ENCODE measurements at places on chromosomes 2 and 18.

- DNase-seq = no peak
Measured at GRCh38 chr2:146992057-146992456, 852.8 kb upstream of the ACVR2A start.

- DNase-seq = no peak
Measured at GRCh38 chr2:67825476-67825875, 237.3 kb downstream of the C1D start.

DNA sequence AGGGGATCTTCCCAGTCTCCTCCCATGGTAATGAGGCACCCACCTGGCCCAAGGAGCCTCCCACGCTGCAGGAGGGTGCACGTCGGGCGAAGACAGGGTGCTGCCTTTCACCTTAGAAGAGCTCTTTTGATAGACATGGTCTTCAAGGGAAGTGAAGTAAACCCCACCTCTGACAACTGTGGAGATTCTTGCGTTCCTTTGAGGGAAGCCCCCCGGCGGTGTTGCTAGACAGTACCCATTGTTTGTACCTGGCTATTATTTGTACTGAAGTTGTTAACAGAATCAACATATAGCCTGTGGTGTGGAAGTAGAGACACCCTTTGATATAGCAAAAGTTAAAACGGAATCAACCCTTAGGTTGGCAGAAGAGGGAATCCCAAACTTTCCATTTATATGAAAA lies 648.0 kb downstream of the GALR1 start:
- no peak for DNase-seq

DNA sequence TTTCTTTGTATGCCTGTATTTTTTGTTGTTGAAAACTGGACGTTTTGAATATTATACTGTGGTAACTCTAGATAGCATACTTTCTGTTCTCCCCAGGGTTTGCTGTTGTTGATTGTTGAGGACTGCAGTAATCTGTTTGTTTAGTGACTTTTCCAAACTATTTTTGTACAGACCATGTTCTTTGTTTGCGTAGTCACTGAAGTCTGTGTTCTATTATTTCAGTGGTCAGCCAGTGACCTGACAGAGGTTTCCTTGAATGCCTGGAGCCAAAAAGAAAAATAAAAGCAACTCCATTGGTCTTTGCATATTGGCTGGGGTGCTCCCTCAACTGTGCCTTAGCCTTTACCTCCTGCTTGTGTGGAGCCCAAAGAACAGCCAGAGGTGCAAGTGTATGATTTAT lies 42.7 kb upstream of the PHLPP1 start:
- DNase-seq = no peak

GRCh38 chr2:124602759-124603158 lies 577.7 kb downstream of the CNTNAP5 start:
- DNase-seq = no peak

- no peak for DNase-seq
Measured at GRCh38 chr2:213751446-213751845, 467.2 kb downstream of the SPAG16 start.

DNA sequence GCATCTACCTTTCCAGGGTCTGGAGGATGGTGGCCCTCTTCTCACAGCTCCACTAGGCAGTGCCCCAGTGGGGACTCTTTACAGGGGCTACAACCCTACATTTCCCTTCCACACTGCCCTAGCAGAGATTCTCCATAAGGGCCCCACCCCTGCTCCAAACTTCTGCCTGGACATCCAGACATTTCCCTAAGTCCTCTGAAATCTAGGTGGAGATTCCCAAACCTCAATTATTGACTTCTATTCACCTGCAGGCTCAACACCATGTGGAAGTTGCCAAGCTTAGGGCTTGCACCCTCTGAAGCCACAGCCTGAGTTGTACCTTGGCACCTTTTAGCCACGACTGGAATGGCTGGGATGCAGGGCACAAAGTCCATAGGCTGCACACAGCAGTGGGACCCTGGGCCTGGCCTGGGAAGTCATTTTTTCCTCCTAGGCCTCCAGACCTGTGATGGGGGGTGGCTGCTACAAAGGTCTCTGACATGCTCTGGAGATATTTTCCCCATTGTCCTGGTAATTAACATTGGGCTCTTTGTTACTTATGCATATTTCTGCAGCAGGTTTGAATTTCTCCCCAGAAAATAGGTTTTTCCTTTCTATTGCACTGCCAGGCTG lies 53.7 kb upstream of the ST3GAL5 start:
- no peak for DNase-seq

GRCh38 chr2:10477443-10478297 lies 29.5 kb upstream of the ODC1 start:
- no peak for DNase-seq

DNA sequence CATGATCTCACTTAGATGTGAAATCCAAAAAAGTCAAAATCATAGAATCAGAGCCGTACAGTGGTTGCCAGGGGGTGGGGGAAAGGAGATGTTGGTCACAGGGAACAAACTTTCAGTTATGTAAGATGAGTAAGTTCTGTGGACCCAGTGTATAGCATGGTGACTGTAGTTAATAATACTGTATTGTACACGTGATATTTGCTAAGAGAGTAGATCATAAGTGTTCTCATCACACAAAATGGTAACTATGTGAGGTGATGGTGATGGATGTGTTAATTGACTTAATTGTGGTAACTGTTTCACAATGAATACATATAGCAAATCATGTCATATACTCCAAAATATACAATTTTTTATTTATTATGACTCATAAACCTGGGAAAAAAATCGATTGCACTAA lies 202.1 kb upstream of the SMAD7 start:
- DNase-seq = no peak

DNA sequence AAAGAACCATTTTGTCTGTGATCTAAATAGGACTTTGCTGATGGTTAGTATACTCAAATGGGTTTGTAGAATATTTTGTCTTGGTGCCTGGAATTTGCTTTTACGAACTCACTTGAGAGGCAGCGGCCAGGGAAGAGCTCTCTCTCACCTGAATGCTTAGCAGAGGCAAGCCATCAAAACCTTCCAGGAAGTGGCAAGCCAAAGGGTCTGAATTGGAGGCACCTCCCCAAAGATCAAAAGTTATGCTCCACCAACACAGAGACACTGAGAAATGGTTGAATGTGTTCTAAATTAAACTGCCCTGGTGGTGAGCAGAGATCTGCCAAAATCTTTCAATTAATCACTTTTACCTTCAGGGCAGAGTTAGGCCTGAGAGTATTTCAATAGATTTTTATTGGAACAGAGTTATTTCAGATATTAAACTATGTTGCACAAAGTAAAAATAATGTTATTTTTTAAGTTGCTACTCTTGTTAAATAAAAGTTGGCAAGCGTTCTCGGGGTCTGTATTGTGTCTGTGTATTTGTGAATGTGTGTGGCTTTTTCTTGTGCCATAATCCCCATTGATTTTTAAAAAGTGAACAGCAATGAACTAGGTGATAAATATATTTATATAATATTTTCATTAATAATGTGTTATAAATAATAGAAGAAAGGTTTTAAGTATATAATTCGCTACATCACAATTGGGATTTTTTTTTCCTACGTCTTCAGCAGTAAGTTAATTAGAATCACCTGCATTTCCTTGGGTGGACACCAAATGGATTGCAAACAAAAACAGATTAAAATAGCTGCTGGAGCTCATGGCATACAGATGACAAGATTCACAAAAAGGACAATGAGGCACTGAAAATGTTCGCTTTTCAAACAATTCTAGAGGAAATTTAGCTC lies 416.1 kb downstream of the ARHGAP15 start:
- DNase-seq = no peak

DNA sequence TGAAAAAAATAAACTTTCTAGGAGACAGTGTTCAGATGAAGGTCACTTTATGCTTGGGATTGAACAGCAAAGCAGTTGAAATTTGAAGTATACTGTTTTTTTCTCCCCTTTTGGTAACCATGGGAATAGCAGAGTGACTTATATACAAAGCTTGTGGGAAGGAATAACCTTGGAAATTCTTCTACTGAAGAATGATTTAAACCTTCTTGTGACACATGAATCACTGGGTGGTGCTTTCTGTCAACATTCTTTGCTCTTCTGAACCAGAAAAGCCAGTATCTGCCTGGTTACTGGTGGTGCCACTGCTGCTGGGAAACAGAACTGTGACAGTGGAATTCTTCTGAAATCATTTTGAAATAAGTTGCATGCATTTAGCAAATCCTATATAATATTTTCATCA lies 39.4 kb upstream of the RND3 start:
- no peak for DNase-seq

GRCh38 chr2:37318401-37318800 lies 6.2 kb downstream of the PRKD3 start:
- no peak for DNase-seq

GRCh38 chr18:394987-395362 lies 105.5 kb downstream of the COLEC12 start:
- DNase-seq = no peak

- no peak for DNase-seq
Measured at GRCh38 chr2:126825316-126825715, 73.4 kb upstream of the TEX51 start.

DNA sequence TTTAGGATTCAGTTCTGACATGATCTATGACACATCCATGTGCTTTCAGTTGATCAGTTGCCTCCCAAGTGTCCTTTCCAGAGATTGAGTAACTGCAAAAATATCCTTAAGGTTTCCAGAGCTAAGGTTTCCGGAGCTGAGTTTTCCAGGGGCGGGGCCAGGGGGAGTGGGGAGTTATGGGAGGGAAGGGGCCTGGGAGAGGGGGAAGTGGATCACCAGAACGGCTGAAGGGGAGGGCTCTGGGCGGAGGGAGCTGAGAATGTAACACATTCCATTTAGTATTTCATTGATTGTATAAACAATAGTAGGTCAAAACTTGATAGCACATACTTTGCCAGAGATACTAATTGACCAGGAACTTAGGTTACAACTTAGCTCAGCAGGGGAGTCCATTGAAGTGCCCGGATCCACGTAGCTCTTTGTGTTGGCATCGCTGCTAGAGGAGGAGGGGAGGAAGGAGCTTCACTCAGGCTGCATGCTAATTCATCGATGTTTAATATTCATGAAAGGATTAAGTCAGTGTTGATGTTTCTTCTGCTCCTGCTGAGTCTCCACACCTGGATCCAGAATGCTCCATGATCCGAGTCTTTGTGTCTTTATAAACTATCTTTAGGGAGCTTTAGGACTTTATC lies 289.8 kb downstream of the ALPK2 start:
- no peak for DNase-seq

- DNase-seq = no peak
Measured at GRCh38 chr2:148960483-148960882, 78.0 kb upstream of the LYPD6B start.

- no peak for DNase-seq
Measured at GRCh38 chr2:143734507-143734906, 605.3 kb downstream of the ARHGAP15 start.

DNA sequence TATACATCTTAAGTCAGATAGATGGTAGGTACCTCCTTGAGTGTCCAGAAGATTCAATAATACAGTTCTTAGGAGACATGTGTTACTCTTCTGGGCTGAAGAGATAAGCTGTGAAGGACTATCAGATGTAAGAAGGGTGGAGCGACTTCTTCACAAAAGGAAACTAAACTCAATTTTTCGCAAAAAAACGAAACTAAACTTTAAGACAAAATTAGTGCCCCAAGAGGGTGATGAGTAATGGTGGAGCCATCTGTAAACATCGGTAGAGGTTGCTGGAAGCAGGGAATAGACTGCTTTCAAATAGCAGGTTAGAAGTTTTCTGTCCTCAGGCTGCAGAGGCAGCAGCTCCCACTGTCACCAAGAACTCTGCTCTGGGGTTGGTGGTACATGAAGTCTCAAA lies 111.6 kb upstream of the TACR1 start:
- no peak for DNase-seq

- no peak for DNase-seq
Measured at GRCh38 chr2:100182494-100183361, 40.3 kb upstream of the AFF3 start.

DNA sequence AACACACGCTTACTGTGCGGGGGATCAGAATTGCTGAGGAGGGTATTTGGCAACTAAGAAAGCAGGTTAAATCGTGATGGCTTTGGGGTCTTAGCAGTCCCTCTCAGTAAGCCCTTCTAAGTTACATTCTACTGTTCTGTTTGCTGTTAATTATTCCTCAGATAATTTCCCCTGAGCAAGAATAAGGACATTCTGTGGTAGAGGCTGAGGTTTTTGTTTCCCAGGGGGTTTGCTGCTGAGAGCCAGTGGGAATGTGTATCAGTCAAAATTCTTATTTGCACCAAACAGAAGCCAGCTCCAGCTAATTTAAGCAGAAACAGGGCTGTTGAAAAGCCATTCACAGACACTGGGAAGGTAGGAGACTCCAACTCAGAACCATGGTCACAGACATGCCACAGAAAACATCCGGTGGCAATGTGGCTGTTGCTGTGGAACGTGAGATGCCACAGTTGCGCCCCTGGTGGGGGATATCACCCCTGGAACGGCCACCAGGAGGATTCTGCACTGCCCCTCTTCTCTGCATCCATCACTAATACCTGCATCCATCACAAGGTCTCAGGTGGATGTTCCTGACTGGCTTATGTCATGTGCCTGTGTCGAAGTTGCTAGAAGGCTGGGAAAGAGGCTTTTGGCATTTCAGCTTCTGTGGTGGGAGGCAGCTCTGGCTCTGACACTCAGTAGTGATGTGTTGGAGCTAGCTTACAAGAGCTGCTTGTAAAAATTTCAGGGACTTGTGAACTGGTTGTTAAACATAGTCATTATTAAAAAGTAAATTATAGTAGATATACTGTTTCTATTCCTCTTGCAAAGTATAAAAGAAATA lies 23.2 kb downstream of the SLC4A3 start:
- no peak for DNase-seq

- no peak for DNase-seq
Measured at GRCh38 chr2:143601828-143602227, 472.6 kb downstream of the ARHGAP15 start.

DNA sequence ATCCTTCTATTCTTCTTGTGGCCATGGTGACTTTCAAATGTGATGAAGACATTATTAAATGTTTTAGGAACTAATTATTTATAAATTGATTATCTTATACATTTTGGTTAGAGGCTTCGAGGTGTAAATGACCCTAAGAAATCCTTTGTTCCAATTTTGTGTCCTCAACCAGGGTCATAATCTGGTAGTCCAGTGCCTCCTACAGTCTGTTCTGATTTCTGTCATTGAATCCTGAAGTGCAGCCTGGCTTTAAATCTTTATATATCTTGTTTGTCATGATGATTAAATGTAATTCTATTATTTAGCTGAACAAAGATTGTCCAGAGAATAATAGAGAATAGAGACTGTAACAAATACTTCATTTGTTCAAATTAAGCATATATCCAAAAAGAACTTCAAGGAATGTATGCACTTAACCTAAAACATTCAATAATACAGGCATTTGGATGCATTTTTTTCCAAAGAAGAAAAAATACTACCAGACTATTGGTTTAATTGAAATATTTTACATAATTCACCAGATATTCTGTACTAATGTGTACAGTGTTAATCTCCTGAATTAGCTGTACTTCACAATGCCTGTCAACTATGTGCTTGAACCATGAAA lies 89.8 kb downstream of the PRPF40A start:
- no peak for DNase-seq

GRCh38 chr2:207054521-207054920 lies 111.2 kb downstream of the KLF7 start:
- DNase-seq = no peak

DNA sequence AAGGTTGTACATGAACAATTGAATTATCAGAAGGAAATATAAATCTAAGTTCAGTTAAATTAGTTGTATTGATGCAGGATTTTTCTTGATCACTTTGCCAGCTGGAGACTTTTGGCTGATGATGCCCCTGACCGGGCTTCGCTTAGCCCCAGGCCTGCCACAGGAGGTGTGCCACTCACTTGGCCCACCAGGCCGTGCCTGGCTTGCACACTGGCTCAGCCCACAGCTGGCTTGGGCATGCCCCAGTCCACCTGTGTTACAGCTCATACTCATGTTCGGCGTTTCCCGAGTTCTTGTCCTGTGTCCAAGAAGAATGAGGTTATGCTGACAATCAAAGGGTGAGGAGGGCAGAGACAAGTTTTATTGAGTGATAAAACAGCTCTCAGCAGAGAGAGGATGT lies 773.9 kb upstream of the FANCL start:
- DNase-seq = no peak

Measured in bone marrow (tissue), 2 donors.